ENCODE measurements at places on chromosomes 2 and 18.
A peak's percentile ranks its signal among the peaks of the same experiment; 100 is the strongest.

DNA sequence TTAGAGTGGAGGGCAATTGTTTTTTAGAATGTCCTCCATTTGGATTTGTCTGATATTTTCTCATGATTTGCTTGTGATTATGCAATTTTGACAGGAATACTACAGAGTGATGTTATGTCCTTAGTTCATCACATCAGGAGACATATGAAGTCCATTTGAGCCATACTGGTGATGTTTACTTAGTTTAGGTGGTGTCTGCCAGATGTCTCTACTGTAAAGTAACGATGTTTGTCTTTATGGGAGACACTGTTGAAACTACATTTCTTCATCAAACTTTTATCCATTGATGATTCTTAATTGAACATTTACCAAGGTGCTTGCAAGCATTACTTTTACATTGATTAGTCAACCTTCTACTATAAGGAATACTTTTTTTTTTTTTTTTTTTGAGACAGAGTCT, 4.9 kb upstream of the SNORC start:
- no peak for DNase-seq

- DNase-seq: no peak
Observed at GRCh38 chr2:14861181-14861580, 228.7 kb downstream of the LRATD1 start.

DNA sequence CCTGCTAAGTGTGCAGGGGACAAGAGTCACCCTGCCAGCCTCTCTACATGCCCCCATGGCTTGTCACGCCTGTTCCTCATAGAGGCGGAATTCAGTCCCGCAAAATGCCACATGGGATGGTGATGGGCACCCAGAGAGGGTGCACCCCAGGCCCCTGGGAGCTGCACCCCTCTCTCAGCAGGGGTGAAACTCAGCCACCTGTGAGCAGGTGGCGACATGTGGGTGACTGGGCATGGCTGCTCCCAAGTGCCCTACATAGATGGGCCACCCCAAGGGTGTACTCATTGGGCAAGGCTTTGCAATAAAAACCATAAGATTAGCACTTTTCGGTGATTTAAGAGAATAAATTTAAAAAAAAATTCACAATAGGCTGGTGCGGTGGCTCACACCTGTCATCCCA, 6.3 kb downstream of the HS6ST1 start:
- no peak for DNase-seq

DNA sequence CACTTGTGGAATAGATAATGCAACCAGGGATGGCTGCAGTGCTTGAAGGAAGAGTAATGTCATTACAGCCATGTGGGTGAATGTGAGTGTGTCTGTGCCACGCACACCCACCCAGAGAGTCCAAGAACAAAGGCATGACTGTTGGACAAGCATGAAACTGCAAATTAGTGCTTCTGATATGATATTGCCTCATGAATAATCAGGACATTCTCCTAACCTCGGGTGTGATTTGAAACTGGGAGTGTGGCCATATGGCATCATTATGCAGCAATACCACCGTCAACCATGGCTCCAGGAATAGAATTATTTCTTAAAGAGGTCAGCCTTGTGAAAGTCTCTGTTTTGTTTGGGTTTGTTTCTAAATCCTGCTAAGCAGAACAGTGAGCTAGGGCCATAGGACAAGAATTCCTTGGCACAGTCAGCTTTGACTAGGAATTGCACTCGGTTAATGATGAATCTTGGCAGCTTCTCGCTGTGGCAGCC, 678.0 kb upstream of the RAB6C start:
- DNase-seq: no peak

DNA sequence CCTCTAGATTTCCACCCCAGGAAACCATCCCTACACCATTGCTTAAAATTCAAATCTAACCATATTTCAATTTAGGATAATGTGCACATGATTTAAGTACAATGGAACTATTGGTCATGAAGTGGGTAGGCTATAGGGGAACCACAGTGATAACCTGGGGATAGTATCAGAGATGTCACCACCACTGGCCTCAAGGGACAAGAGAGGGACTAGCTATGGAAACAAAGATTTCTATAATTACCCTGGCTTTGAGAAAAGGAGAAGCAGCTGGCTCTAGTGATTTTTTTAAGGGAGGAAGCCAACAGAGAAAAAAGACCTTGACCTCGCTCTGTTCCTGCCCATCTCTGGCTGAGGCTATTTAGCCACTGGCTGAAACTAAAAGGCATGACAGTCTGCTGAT, 132.0 kb downstream of the MEP1B start:
- no peak for DNase-seq

DNA sequence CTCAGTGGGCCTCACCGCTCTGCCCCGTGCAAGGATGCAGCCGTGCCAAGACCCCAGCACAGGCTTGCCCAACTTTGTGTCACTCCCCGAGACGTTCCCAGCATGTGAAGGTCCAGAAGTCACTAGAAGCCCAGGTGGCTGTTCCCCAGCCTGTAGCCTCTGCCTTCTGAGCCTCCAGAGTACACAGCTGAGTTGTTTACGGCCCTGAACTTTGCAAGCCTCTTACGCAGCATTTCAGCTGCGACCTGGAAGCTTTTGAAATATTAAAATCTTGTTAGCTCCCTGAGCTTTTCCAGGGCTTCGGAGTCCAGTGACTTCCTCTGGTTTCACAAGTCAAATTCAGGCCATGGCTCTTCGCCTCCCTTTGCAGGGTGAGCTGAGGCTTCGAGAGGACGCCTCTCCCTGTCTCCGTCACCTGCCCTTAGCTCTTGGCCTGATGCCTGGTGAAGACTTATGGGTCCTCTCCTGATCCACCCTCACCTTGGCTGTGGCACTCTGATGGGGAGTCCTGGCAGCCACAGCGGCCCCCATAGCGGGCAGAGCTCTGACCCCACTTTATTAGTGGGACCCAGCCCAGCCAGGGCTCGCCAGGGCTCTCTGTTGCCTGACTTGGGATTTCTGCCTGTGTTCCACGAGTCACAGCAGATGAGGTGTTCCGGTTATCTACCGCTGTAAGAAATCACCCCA, 76.5 kb upstream of the HPCAL1 start:
- no peak for DNase-seq

DNA sequence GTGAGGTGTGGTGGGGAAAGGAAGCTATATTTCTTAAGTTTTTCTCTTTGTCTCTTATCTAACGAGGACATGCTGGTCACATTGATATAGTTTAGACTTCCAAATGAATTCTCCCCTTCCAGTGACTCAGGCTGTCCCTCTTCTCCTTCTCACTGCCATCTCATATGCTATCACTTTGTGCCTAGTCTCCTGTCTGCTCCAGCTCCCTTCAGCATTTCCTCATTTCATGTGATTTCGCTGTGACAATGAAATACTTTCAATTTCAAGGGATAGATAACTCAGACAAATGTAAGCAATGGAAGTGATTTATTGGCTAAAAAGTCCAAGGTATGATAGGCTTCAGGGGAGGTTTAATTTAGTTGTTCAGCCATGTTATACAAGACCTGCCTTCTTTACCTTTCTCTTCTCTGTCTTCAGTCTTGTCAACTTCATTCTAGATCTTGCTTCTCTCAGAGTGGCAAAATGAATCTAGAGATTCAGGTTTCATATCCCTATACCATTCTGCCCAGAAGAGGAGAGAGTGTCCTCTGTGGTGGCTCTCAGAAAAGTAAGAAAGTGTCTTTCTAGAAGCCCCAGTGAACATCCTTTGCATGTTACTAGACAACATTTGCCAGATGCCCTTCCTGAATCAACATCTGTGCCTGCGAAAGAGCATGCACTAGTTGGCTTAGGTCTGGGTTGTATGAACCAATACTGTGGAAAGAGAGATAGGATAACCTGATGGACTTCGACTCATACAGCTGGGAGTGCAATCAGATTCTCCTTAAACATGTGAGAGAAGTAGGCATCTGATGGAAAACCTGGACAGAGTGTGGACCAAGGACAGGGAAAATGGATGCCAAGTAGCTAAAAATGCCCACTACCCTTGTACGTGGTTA, 29.9 kb upstream of the GPR155 start:
- DNase-seq: no peak

GRCh38 chr18:11309172-11309571, 159.8 kb upstream of the PIEZO2 start:
- DNase-seq: peak; percentile 36

GRCh38 chr2:189613077-189613636, 32.6 kb upstream of the SLC40A1 start:
- DNase-seq: peak; percentile 60

DNA sequence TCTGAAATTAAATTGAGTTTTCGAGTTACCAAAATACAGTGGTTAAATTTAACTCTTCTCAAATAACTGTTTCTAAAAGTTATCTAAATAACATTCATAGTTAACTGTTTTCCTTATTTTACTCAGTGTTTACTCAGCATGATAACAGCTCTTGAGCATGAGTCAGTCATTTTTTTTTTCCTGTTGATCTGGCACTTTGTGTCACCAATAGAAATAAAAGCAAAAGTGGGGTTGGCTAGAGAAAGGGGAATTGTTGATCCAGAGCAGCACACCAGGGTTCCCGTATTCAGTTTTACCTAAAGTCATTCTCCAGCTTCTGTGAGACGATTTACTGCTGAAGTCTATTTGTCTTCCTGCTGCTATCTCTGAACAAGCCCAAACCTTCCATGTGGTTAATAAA, 851.6 kb downstream of the DCC start:
- no peak for DNase-seq

DNA sequence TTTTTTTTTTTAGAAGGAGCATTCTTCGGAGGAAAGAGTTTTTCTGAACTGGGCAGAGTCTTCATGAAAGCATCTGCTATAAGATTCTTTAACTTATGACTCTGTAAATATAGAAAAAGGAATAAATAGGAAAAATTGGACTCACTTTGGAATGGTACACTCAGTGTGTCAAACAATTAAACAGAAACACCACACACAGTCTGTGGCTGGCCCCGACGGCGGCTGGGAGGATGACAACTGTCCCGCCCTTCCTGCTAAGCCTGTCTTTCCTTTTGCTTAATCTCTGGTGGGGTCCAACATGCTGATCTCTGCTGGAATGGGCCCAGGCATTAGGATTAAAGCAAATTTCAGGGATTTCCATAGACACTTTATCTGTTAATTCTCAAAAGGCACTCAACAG, 12.5 kb upstream of the RAB31 start:
- no peak for DNase-seq

DNA sequence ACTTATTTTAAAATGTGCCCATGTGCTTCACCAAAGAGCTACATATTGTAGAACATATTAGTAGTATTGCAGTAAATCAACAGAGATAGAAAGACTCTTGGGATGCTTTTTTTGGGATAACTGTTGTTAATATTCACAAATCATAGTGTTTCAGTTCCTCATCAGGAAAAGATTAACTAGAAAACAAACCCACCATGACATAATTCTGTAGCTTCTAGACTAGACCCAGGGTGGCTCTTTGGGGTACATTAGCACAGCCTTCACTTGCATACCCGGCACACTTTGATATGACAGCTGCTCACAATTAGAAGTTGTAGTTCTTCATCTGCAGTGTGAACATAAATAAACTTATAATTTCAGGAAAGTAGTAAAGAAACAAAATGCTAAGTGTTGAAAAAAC, 154.2 kb downstream of the ATP9B start:
- DNase-seq: no peak

DNA sequence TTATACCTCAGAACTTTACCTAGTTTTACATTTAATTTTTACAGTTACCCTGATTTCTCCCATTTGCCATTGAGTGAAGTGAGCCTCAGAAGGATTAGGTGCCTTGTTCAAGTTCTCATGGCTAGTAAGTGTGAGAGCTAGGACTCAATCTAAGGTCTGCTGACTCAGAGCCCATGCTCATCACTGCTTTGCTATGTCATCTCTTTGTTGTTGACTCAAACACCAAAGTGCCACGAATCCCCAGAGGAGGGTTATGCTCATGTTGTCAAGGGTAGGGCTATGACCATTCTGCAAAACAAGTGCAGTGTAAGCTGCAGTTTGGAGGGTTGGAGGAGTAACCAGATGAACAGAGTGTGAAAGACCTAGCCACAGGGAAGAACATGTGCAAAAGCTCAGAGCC, 185.4 kb upstream of the SKOR2 start:
- DNase-seq: no peak

- DNase-seq: no peak
Observed at GRCh38 chr2:106306387-106306786, 112.3 kb upstream of the UXS1 start.

DNA sequence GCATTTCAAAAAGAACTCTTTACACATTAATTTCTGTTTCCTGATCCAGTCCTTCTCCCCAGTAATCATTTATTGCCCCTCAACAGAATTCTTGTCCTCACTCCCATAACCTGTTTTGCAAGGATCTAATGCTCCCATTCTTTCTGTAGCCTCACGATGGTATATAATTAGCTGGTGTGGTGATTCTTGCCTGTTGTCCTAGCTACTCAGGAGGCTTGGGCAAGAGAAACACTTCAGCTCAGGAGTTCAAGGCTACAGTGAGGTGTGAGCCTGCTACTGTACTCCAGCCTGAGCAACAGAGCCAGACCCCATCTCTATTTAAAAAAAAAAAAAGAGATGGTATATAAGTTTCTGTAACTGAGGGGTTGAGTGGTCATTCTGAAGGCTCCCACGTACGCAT, 7.7 kb upstream of the TRAPPC8 start:
- no peak for DNase-seq

- DNase-seq: no peak
Observed at GRCh38 chr2:227597998-227598397, 695 bp upstream of the SCYGR2 start.

DNA sequence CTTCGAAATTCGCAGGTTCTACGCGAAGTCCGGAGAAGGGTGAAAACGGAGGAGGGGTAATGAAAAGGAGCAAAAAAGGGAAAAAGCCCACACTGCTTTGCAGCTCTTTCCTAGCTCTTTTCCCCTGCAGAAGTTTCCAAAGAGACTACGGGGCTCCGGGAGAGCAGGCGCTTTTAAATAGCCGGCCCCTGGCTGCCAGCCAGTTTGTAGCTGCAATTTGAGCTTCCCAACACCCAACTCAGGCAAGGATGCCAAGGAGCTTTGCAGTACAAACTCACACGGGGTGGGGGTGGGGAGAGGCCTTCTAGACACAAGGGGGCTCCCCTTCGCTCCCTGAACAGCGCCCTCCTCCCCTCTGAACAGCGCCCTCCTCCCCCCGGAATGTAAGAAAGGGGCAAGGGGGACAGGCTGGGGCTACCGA, at the start of gene IGFBP5:
Gene IGFBP5, minus strand, starts transcription at position 149 of the 421 bp plus-strand sequence. CDS start 774 bp downstream, outside the sequence.
- DNase-seq: peak; percentile 96

- DNase-seq: no peak
Observed at GRCh38 chr2:9707008-9707407, 76.2 kb upstream of the YWHAQ start.

DNA sequence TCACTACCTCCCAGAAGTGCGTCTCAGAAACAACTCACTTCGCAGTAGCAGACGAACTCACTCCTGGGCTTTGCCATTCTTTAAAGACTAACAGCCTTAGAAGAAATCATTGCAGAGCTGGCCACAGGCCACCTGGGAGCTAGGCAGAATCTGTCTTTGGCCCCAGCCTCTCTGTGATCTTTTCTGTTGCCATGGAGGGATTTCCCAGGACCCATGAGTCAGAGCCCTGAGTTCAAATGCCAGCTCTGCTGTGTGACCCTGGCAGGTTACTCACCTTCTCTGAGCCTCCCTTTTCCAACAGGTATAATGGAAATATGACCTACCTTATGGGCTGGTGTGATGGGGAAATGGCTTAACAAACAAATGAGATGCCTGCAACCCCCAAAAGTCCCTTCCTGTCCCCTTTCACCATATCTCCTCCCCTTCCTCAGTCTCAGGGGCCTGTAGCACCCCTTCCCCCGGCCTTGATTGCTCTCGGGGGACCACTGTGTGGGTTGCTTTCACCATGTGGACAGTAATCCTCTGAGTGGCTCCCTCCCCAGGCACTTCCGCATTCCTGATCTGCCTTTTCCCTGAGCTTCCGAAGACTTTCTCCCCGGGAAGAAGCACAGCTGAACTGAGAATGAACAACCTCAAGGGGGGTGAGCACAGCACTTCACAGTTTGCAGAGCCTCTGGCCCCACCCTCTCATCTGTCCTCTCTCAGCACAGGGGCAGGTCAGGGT, 34.0 kb upstream of the SLC66A3 start:
- peak; percentile 38 for DNase-seq

GRCh38 chr2:84495539-84496146, 20.7 kb upstream of the DNAH6 start:
- DNase-seq: peak; percentile 69
